IPS DF 6.9 (cell line): ENCODE measurements at places on chromosomes 3 and 15.

- DNase-seq = no peak
Observed at GRCh38 chr3:123129532-123129931, 62.7 kb downstream of the PDIA5 start.

GRCh38 chr3:42704136-42704841 is 1.7 kb upstream of the HHATL start:
- no peak for DNase-seq

GRCh38 chr3:113847664-113848461 is 9.3 kb downstream of the GRAMD1C start:
- no peak for DNase-seq

- no peak for DNase-seq
Observed at GRCh38 chr3:28590860-28591259, 242.2 kb upstream of the AZI2 start.

- no peak for DNase-seq
Observed at GRCh38 chr15:58545307-58546065, 113.7 kb downstream of the LIPC start.

- DNase-seq = no peak
Observed at GRCh38 chr3:47012342-47013230, 33.1 kb downstream of the NBEAL2 start.

DNA sequence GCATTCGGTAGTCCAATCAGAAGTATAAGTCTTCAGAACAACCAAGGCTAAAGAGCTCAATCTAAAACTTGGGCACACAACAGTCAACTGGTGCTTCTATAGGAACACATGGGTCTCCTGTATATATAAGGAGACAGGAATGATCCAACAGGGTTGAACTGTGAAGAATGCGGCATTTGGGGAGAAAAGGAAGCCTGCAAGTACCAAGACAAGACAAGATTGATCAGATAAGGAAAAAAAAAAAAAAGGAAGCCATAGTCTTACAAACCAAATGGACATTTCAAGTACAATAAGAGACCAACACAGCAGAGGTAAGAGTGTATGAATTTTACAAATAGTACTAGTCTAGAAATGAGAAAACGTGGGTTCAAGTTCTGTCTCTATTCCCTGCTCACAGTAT is 6.5 kb downstream of the CPEB1 start:
- DNase-seq = no peak

DNA sequence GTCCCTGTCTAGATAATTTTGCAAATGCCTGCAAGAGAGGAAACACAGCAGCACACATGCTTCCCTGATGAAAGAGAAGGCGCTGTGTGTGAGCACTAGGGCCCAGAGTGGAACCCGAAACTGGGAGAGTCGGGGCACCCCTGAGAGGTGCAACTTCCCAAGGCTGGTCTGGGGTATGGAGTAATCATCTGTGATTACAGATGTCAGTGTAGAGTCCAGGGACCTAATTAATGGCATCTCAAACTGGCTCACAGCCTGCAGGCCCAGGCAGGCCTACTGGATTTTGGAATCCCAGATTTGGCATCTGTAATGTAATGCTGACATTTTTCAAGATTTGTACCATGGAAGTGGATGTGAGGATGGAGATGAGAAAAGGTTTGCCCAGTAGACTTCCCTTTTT is 29.4 kb downstream of the PGPEP1L start:
- DNase-seq = no peak

- DNase-seq = no peak
Observed at GRCh38 chr3:23938688-23939087, 6.4 kb upstream of the NR1D2 start.

- peak; percentile 85 for DNase-seq
Observed at GRCh38 chr3:47522082-47522987, 8.8 kb upstream of the ELP6 start.

GRCh38 chr3:13112521-13113345 is 39.5 kb upstream of the IQSEC1 start:
- DNase-seq = no peak

DNA sequence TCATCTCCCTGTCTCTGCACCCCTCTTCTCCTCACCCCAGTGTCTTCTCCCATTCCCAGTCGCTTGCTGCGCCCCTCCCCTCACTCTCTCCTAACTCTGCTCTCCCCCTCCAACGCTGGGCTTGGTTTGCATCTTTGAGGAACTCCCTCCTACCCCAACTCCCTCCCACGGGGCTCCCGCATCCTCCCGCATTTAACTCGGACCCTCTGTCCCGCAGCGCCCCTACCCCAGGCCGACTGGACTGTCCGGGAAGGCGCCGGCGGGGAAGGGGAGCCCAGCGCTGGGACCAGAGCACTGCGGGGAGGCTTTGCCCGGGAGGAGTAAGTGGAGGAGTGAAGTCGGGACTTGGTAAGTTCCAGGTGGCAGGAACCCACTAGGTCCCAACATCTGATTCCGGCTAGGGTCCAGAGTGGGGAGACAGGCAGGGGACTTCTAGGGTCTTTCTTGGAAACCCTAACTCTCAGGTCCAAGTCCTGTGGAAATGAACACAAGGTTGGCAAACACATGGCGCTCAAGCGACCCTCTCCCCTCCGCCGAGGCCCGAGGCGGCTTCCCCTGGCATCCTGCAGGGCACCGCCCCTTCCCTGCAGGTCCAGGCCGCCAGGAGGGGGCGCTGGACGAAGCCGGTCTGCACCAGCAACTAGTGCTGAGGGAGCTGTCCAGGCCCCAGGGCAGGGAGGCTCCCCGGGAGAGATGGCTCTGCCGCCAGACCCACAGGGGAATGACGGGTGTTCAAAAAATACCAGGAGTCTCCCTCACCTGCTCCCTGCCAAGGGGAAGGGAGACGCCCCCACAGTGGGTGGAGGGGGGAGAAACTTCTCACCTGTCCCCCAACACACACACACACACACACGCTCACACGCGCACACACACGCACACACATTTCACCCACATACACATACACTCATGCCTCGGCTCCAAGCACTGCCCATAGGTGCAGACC is 53.2 kb downstream of the LHFPL4 start:
- DNase-seq = no peak

GRCh38 chr3:57157545-57157944 is 7.6 kb downstream of the IL17RD start:
- no peak for DNase-seq

GRCh38 chr15:70113304-70113700 is 15.6 kb upstream of the TLE3 start:
- no peak for DNase-seq

DNA sequence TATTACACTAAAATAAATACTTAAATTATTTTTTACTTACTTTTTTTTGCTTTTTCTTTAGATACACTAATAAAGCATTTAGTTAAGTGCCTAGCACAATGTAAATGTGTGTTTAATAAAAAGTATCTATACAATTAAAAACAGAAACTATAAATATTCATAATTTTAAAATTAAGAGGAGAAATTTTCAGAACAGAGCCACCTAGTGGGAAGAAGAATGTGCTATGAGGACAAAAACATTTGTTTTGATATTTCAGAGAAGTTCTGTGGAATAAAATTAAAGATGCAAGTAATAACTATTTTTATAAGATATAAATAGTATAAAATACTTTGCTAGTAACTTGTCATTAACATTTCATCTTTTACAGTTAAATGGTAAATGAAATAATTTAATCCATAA is 33.6 kb upstream of the PLSCR5 start:
- no peak for DNase-seq

- no peak for DNase-seq
Observed at GRCh38 chr3:113968986-113969385, 21.2 kb downstream of the ZDHHC23 start.

- DNase-seq = no peak
Observed at GRCh38 chr15:98725874-98726273, 77.5 kb downstream of the IGF1R start.

DNA sequence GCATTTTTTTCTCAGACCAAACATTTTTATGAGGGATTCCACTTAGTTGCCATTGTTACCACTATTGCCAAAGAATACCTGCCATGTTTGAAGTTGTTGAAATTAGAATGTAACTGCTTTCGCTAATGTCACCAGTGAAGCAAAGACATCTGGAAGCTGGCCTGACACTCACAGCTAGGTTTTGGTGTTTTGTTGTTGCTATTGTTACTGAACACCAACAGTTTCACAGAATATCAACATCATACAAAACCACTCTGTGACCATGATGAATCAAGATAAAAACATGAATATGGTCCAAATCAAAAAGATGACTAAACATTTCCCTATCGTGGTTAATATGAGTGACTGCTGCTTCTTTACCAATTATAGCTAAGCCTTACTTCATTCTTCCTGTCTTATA is 6.9 kb upstream of the CFAP20DC start:
- DNase-seq = no peak

DNA sequence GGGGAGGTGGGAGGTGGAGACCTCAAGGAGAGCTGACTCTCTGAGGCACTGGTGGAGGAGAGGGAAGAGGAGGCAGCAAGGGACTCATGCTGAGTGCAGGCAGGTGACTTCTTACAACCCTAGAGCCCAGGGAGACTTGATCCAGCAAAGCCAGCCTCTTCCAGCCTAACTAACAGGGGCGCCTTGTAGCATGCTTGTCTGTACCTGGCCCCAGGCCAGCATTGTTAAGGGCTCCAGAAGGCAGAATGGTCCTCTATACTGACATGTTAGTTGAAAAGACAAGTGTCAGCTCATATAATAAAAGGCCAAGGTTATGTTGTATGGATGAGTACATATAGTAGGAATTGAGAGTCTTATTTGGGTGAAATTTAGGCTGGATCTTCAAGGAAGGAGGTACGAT is 65.4 kb downstream of the CHDH start:
- no peak for DNase-seq

GRCh38 chr3:37984596-37984995 is 6.0 kb upstream of the VILL start:
- no peak for DNase-seq

DNA sequence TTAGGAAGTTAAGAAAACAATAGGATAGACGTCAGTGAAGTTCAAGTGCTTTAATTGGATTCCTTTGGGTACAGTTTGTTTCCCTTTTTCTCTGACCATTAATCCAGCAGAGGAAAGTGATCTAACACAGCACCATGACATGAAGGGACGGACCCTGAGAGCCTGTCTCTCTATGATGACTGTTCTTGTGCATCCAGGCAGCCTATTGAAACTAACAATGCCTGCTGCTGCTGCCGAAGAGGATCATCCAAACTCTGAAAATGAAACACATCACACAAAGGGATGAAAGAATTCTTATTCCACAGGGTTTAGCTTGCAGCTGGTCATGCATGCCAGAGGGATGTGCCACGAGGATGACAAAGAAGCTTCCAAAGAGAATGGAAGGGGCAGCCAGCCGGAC is 75.5 kb downstream of the ZBTB20 start:
- DNase-seq = no peak

GRCh38 chr3:58039601-58040000 is 31.4 kb downstream of the FLNB start:
- DNase-seq = no peak

DNA sequence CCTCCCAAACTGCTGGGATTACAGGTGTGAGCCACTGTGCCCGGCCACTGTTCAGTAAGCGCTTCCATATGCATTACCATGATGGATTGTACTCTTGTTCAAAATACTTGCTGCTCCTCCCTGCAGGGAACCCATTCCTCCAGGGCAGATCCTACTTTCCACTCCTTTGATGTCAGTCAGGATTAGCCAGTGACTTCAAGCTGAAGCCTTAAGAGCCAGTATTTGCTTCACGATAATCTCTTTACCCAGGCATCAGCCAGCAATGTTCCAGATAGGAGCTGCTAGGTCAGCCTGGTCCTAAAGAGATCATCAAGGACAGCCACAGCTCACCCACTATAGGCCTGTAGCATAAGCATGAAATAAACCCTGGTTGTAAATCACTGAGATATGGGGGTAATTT is 96.5 kb upstream of the UBE2E2 start:
- DNase-seq = no peak

DNA sequence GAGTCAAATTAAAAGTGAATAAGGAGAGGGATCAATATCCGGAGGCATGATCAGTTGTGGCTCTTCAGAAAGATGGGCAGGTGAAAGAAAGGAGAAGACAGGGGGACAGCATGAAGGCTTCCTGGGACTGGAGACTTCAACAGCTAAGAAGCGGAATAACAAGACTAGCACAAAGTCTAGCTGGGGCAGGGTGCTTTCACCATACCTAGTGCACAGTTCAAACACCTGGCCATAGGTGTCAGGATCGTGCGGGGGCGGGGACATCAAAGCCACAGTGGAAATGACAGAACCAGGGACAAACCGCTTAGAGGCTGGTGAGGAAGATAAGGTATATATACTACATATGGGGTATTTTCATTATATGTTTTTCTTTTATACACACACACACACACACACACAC is 66.2 kb upstream of the FOXP1 start:
- no peak for DNase-seq

DNA sequence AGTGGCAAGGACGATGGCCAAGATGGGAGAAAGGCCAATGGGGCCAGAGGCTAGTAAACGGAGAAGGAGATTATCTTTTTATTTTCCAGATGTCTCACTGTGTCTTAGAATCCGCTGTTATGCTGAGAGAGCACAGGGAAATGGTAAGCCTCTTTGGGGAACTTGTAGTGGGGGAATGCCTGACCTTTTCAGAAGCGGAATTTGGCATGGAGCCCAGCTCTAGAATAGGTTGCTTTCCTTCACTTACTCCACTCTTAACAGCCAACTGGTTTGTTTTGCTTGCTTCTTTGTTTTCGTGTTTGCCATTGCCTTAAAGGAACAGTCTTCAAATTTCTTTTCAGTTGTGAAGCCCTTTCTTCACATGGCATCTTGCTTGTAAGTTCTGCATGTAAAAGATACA is 316.2 kb upstream of the THRB start:
- no peak for DNase-seq

GRCh38 chr15:92012368-92012629 is 158.8 kb downstream of the SLCO3A1 start:
- no peak for DNase-seq

DNA sequence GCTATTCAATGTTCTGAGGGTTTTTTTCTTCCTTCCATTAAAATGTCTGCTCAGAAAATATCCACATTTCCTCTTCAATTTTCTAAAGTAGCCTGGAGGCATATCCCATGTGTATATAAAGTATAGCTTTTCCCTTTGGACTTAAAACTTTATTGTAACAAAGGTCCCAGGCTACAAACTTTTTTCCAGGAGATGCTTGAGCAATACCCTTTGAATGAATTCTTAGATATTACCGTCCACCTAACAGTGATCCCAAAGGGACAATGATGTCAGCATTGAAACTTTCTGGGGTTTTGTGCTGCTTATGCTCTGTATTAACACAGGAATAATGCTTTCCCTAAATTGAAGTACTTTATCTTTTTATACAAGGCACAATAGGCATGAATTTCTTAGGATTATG is 525.2 kb downstream of the CADM2 start:
- no peak for DNase-seq
